ENCODE measurements at places on chromosomes 5 and 9. TPM values are rescaled to one million over a fixed set of nuclear protein-coding genes. Genes with fewer than 3 reads are reported as not detected.

GRCh38 chr9:13554626-13555025 lies 275.1 kb upstream of the MPDZ start:
- DNase-seq = no peak

GRCh38 chr9:136700304-136700703 lies 12.1 kb upstream of the DIPK1B start:
- no peak for DNase-seq

DNA sequence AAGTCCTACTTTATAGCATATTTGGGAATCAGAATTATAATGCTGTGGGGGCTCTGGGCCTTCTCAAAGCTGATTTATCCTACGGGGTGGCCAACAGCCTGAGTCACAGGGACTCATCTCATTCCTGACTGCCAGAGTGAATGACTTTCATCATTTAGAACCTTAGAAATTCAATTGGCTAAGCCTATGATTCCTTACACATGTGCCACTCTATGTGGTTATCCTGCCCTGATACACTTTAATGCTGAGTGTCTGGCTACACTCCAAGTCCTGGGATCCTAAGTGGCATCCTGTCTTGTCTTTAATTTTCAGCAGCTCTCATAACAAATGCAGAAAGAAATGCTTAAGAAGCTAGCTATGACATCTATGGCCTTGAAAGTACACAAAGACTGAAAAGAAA lies 75.2 kb upstream of the FREM1 start:
- DNase-seq = no peak

DNA sequence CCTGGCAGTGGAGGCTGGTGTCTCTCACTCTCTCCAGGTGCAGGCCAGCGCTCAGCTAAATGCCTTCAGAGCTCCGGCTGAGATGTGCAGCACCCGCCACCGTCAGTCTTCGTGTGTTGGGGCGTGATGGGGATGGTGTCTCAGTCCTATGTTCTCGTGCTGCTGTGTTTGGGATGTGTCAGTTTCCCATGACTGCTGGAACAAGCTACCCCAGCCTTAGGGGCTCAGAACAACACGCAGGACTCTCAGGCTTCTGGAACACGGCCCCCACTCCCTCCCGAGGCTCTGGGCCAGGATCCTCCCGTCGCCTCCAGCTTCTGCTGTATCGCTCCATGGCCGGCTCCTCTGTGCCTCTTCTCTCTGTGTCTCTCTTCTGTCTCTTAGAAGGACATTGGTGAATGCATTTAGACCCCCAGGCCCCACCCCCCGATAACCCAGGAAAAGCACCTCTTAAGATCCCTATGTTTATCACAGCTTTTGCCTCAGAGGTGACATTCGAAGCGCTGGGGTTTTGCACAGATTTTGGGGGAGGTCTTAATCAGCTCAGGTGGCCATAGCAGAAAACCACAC lies 9.6 kb upstream of the CEP72 start:
- no peak for DNase-seq

GRCh38 chr5:108090946-108091345 lies 291.0 kb downstream of the FBXL17 start:
- DNase-seq = no peak

GRCh38 chr9:2781336-2781735 lies 62.6 kb downstream of the PUM3 start:
- no peak for DNase-seq

GRCh38 chr5:172692981-172693380 lies 51.9 kb downstream of the NEURL1B start:
- DNase-seq = no peak

DNA sequence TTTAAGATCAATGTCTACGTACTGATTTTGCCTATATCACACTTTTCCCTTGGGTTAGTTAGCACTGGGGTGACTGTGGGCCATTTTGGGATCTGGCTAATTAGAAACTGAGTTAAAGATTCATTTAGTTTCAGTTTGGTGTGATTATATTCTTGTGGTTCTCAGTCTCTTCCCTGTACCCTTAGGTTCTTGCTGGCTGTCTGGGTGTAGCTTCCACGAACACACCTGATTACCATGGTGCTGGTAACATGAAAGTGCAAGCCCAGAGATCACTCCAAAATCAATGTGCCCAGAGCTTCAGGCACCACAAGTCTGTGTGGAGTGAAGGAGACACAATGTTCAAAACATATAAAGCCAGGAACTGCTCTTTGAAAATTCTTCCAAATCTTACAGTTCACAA lies 248.1 kb downstream of the PDE4D start:
- no peak for DNase-seq

DNA sequence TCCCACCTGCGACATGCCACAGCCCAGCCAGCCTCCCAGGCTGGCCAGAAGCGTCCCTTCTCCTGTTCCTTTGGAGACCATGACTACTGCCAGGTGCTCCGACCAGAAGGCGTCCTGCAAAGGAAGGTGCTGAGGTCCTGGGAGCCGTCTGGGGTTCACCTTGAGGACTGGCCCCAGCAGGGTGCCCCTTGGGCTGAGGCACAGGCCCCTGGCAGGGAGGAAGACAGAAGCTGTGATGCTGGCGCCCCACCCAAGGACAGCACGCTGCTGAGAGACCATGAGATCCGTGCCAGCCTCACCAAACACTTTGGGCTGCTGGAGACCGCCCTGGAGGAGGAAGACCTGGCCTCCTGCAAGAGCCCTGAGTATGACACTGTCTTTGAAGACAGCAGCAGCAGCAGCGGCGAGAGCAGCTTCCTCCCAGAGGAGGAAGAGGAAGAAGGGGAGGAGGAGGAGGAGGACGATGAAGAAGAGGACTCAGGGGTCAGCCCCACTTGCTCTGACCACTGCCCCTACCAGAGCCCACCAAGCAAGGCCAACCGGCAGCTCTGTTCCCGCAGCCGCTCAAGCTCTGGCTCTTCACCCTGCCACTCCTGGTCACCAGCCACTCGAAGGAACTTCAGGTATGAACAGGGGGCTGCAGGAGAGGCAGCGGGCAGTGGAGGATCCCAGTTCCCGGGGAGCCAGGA lies 106.5 kb downstream of the PPARGC1B start:
- DNase-seq = no peak

- peak; percentile 24 for DNase-seq
Measured at GRCh38 chr5:178483620-178484019, 106.6 kb downstream of the COL23A1 start.

Gene PCDHGC5
- not detected for total RNA-seq

- DNase-seq = no peak
Measured at GRCh38 chr9:21121079-21121478, 20.6 kb downstream of the IFNW1 start.

Gene NUDT12
- total RNA-seq = 2.2 TPM

- no peak for DNase-seq
Measured at GRCh38 chr9:136673088-136673974, 10.6 kb downstream of the EGFL7 start.

GRCh38 chr9:69798744-69799143 lies 21.9 kb upstream of the CFAP95 start:
- DNase-seq = no peak

GRCh38 chr5:96963267-96963666 lies 27.4 kb downstream of the LNPEP start:
- peak; percentile 37 for DNase-seq

- DNase-seq = no peak
Measured at GRCh38 chr5:139431706-139432105, 7.6 kb downstream of the DNAJC18 start.

Gene PARP8
- total RNA-seq = 53.3 TPM

GRCh38 chr5:181259283-181259682 lies 1.7 kb downstream of the TRIM52 start:
- DNase-seq = no peak

- peak; percentile 35 for DNase-seq
Measured at GRCh38 chr9:35726931-35727330, 5.1 kb downstream of the TLN1 start.

DNA sequence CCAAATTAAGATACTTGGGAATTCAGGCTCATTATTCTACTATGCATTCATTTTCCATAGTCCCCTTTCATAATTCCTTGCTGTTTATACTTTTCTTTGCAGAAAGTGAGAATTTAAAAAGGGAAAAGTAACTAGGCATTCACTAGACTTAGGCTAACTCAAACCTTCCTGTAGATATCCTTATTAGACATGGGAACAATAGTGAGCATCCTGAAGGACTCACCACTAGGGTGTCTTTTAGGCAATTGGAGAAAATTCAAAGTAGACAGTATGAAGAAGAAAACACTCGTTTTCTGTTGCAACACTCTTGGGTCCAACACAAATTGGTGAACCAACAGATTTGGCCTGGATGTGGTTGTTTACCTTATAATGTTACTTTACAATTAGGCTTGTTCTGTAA lies 213.2 kb upstream of the GRIN3A start:
- DNase-seq = no peak

- DNase-seq = no peak
Measured at GRCh38 chr9:84917366-84918070, 248.0 kb downstream of the NTRK2 start.

DNA sequence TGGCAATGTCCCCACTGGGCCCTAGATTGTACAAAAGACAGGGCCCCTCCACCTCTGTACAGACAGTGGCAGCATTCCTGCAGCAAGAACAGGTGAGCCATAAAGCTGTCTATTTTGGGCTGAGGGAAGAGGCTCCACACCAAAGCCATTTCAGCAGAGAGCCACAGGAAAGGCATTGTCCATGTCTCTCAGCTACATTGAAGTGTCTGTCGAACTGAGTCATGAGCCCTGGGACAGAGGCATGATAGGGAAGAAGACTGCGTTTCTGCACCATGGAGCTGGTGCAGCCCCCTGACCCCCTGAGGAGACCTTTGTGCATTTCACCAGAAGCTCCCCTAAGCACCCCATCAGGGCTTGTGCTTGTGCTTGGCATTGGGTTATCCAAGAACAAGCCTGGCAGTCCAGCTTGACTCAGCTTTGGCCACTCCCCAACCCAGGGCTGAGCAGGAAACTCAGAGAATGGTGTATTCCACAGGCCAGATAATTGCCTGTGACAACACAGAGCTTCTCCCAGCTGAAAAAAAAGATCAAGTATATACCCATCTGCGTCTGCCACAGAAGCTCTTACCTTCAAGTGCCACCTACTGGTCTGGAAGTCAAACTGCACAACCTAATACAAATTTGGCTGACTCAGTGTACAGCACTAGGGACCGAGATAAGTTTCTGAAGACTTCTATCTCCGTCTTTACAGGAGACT lies 5.9 kb upstream of the FRMD3 start:
- peak; percentile 4 for DNase-seq

DNA sequence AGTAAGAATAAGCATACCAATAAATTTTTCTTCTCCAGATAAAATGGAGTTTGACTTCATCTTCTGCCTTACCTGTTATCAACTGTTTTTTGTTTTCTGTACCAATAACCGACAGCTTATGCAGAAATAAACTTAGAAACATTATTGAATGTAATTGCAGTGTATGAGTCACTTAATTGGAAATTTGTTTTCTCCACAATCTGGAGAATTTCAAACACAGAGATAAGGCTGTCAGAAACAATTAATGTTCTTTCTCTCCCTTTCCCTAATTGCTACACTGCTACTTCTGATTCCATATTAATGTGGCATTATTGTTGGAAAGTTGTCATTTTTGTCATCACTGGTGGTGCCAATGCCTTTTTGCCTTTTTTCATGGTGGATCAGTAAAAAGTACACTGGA lies 180.3 kb downstream of the SLCO4C1 start:
- no peak for DNase-seq

DNA sequence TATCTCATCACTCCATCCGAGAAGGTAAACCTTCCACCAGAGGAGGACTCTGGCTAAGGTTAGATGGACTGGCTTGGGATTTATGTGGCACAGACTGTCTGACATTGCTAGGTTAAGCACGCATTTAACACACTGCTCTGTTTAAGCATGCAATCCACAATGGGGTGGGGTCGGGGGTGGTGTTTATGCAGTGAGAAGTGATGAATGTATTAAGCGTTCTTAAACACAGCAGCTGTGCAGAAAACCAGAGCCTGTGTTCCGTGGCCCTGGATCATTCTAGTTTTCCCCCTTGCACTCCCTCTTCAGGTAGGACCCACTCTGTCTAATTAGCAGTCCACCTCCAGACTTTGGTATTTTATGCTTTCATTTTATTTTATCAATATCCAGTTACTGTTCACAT lies 46.4 kb downstream of the STXBP1 start:
- no peak for DNase-seq

DNA sequence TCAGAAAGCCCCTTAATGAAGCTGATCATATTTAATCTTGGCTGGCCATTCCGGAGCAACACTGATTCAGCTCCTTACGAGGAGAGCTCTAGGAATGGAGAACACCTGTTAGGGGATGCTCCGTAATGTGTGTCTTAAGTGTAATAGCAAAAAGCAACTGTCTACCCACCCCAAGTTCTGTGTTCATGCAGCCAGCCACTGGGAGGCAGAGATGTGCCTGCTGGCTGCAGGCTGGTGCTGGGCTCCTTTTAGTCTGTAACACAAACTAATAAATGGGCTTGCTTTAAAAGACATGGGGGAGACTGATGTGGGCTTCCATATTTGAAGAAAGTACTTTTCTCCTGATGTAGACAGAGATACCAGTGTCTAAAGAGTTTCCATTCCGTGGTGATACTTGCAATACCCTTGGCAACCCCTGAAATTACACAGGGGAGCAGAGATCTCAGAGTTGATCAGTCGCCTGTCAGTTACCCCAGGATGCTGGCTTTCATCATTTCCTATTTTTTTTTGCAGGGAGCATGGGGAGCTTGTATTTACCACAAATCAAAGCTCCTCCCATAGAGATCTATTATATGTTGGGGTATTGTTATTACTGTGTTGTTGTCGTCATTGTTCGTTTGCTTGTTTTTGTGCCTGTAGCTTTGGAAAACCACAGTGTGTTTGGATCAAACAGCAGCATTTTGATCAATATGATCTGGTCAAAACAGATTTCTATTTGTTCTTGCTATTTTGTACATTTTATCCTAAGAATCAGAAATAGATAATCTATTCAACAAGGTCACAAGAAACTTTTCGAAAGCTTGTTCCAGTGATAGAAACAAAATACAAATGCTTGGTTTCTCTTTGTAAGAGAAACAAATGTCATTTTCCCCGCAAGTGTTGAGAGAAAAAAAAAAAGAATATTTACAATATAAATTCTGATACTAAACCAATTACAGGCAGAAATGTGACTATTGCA lies 65.8 kb downstream of the MTX3 start:
- peak; percentile 25 for DNase-seq

Gene APBA1
- 1.2 TPM for total RNA-seq

GRCh38 chr5:57594436-57594835 lies 111.8 kb upstream of the ACTBL2 start:
- no peak for DNase-seq

DNA sequence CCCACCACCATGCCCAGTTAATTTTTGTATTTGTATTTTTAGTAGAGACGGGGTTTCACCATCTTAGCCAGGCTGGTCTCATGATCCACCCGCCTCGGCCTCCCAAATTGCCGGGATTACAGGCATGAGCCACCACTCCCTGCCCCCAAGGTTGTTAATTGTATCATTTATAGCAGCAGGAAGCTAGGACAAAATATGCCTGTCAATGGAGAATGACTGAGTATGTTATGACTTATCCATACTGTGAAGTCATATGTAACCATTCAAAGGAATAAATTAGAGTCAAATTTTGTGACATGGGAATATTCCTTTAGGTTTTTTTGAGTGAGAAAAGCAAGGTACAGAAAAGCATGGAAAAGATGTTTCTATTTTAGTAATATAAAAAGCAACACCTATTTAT lies 3.9 kb upstream of the DAB2 start:
- DNase-seq = no peak

- no peak for DNase-seq
Measured at GRCh38 chr5:27769748-27770402, 731.5 kb upstream of the CDH9 start.

Measured in activated T-cell treated with anti-CD3 and anti-CD28 coated beads, Interleukin-2, amount 50 U/mL, for 72 hours (primary cell).